ENCODE measurements at places on chromosomes 4 and X.
A peak's percentile ranks its signal among the peaks of the same experiment; 100 is the strongest.

GRCh38 chrX:130125091-130125874 is 15.0 kb upstream of the ELF4 start:
- no peaks in the 10 kb centered on the region for H3K27me3 ChIP-seq
- no peak overlapping the region for H3K4me3 ChIP-seq
- H3K36me3 ChIP-seq: no peaks in the 10 kb centered on the region
- no peak for DNase-seq

- H3K27ac ChIP-seq: no peak overlapping the region
- no peaks in the 10 kb centered on the region for H3K27me3 ChIP-seq
- DNase-seq: no peak
- no peaks in the 10 kb centered on the region for H3K36me3 ChIP-seq
- H3K4me1 ChIP-seq: no peaks in the 10 kb centered on the region
These were observed 1444.2 kb downstream of the ADGRL3 start for GRCh38 chr4:62644372-62644771.

GRCh38 chr4:179586460-179586859 is 2144.2 kb upstream of the AGA start:
- H3K4me3 ChIP-seq: no peak overlapping the region
- no peaks in the 10 kb centered on the region for H3K27me3 ChIP-seq
- H3K36me3 ChIP-seq: no peaks in the 10 kb centered on the region
- H3K27ac ChIP-seq: no peak overlapping the region
- H3K4me1 ChIP-seq: no peaks in the 10 kb centered on the region

DNA sequence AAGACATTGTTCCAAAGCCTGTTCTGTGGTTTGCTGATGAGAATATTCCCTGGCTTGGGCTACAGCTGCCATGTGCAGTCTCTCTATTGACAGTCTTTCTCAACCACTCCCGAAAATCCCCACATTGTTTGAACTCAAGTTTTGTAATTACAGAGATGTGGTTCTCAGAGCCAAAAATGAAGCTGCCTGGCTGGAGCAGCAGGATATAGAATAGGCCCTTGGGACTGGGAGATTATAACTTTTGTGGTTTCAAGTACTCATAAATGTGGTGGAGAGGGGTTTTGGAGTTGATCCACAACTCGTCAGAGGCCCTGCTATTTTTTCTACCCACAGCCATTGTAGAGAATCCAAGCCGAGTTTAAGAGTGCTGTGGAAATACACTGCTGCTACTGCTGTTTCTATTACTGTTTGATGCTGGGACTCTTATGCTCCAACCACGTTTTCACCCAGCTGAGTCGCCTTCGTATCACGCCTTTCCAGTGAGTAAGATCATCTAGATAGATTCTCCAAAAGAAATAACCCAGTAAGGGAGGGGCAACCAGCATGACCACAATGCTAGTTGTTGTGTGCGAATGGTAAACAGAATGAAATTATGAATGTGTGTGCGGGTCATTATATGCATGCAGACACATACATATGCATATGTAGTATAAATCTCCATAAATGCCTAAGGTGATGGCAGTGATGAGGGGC is 57.1 kb upstream of the ATXN3L start:
- H3K36me3 ChIP-seq: no peaks in the 10 kb centered on the region
- DNase-seq: no peak
- H3K27me3 ChIP-seq: no peaks in the 10 kb centered on the region
- no peaks in the 10 kb centered on the region for H3K4me1 ChIP-seq
- H3K27ac ChIP-seq: no peak overlapping the region

GRCh38 chrX:11792461-11793421 is 34.7 kb downstream of the MSL3 start:
- H3K36me3 ChIP-seq: no peaks in the 10 kb centered on the region
- H3K27ac ChIP-seq: peak overlapping the region; percentile 21
- DNase-seq: no peak
- H3K4me1 ChIP-seq: peaks cover 5% of the 10 kb centered on the region
- no peaks in the 10 kb centered on the region for H3K27me3 ChIP-seq

DNA sequence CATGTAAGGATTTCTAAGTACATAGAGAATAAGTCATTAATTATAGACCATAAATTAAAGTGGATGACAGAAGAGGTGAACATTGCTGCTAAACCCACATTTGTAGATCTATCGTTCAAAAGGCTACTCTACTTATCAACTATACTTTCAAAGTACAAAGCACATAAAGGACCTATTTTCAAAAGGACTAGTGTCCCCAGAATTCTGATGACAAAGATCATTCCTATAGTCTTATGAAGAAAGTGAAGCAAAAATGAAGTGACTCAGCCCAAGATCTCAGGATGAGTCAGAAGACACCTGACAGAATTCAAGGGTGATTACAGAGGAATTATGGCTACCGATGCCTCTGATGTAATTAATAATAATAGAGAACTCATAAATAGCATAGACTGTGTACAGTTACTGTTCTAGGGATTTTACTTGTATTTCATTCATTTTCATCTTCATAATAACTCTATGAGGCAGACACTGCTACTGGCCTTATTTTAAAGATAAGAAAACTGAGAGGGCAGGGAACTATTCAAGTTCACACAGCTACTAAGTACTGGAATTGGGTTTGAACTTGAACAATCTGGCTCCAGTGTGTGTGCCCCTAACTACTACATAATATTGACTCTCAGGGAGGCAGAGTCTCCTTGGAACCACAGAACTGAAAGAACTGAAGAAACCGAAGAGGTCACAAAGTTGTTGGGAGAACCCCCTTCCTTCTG is 17.1 kb downstream of the USP46 start:
- no peak overlapping the region for H3K4me3 ChIP-seq
- no peaks in the 10 kb centered on the region for H3K27me3 ChIP-seq
- DNase-seq: no peak
- peaks cover 51% of the 10 kb centered on the region for H3K4me1 ChIP-seq
- H3K27ac ChIP-seq: peak overlapping the region; percentile 24
- H3K36me3 ChIP-seq: no peaks in the 10 kb centered on the region

- H3K4me3 ChIP-seq: no peak within 1 kb of the TSS
- no peak within 1 kb of the TSS for H3K27ac ChIP-seq
- peaks cover 3% of the 10 kb centered on the region for H3K4me1 ChIP-seq
- H3K27me3 ChIP-seq: peaks cover 18% of the 10 kb centered on the region
These were observed at the start of gene CT55 for GRCh38 chrX:135170877-135171519. Gene CT55 (minus strand): TSS chrX:135171398. CDS start chrX:135171171, 227 bp downstream.

GRCh38 chrX:129606918-129607317 is 47.8 kb downstream of the APLN start:
- peak overlapping the region; percentile 67 for H3K4me3 ChIP-seq
- H3K27ac ChIP-seq: peak overlapping the region; percentile 41
- H3K36me3 ChIP-seq: no peaks in the 10 kb centered on the region

- no peaks in the 10 kb centered on the region for H3K4me1 ChIP-seq
- no peak for DNase-seq
- no peaks in the 10 kb centered on the region for H3K27me3 ChIP-seq
- no peak overlapping the region for H3K4me3 ChIP-seq
- H3K27ac ChIP-seq: no peak overlapping the region
- H3K36me3 ChIP-seq: peaks cover 4% of the 10 kb centered on the region
These were observed 106.5 kb downstream of the FAM193A start for GRCh38 chr4:2642968-2643367.

- H3K36me3 ChIP-seq: no peaks in the 10 kb centered on the region
- H3K4me1 ChIP-seq: peaks cover 2% of the 10 kb centered on the region
- H3K4me3 ChIP-seq: no peak overlapping the region
- DNase-seq: no peak
These were observed 30.8 kb downstream of the SPINK2 start for GRCh38 chr4:56790691-56791091.

- H3K36me3 ChIP-seq: no peaks in the 10 kb centered on the region
- no peak overlapping the region for H3K4me3 ChIP-seq
- no peak for DNase-seq
- no peak overlapping the region for H3K27ac ChIP-seq
These were observed 217.5 kb upstream of the ADAMTS3 start for GRCh38 chr4:72786401-72786990.

GRCh38 chrX:139759637-139760036 is 51.7 kb upstream of the MCF2 start:
- H3K4me1 ChIP-seq: no peaks in the 10 kb centered on the region
- peaks cover 5% of the 10 kb centered on the region for H3K36me3 ChIP-seq
- no peak overlapping the region for H3K27ac ChIP-seq
- no peak for DNase-seq
- no peaks in the 10 kb centered on the region for H3K27me3 ChIP-seq

GRCh38 chr4:66741081-66741480 is 804.2 kb downstream of the CENPC start:
- H3K27me3 ChIP-seq: no peaks in the 10 kb centered on the region
- H3K36me3 ChIP-seq: no peaks in the 10 kb centered on the region
- no peak overlapping the region for H3K4me3 ChIP-seq
- no peak for DNase-seq
- no peaks in the 10 kb centered on the region for H3K4me1 ChIP-seq

DNA sequence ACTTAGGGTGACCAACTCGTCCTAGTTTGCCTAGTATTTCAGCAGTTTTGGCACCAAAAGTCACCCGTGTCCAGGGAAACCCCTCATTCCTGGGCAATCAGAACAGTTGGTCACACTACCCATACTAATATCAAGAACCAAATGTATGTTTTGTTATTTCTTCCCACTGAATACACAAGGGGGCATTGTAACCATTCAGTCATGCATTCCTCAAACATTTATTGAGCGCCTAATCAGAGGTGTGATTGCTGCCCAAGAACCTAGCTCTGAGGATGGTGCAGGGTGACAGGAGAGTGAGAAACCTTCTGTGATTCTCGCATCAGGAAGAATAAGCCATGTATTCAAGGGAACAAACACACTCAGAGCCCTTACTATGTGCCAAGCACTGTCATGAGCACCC is 69.8 kb upstream of the RAI2 start:
- H3K4me1 ChIP-seq: no peaks in the 10 kb centered on the region
- DNase-seq: no peak
- no peaks in the 10 kb centered on the region for H3K36me3 ChIP-seq
- H3K4me3 ChIP-seq: no peak overlapping the region
- H3K27me3 ChIP-seq: no peaks in the 10 kb centered on the region

- peak overlapping the region; percentile 75 for H3K27ac ChIP-seq
- DNase-seq: no peak
- H3K36me3 ChIP-seq: peaks cover 6% of the 10 kb centered on the region
- H3K4me1 ChIP-seq: peaks cover 46% of the 10 kb centered on the region
- no peaks in the 10 kb centered on the region for H3K27me3 ChIP-seq
These were observed 123.7 kb downstream of the AFF1 start for GRCh38 chr4:87058356-87059073.

GRCh38 chr4:22482250-22483127 is 33.4 kb downstream of the ADGRA3 start:
- H3K27me3 ChIP-seq: no peaks in the 10 kb centered on the region
- peaks cover 2% of the 10 kb centered on the region for H3K36me3 ChIP-seq
- no peak overlapping the region for H3K4me3 ChIP-seq

GRCh38 chr4:187685247-187685646 is 310.3 kb upstream of the ZFP42 start:
- H3K27ac ChIP-seq: no peak overlapping the region
- H3K4me1 ChIP-seq: no peaks in the 10 kb centered on the region
- H3K27me3 ChIP-seq: no peaks in the 10 kb centered on the region
- no peaks in the 10 kb centered on the region for H3K36me3 ChIP-seq

DNA sequence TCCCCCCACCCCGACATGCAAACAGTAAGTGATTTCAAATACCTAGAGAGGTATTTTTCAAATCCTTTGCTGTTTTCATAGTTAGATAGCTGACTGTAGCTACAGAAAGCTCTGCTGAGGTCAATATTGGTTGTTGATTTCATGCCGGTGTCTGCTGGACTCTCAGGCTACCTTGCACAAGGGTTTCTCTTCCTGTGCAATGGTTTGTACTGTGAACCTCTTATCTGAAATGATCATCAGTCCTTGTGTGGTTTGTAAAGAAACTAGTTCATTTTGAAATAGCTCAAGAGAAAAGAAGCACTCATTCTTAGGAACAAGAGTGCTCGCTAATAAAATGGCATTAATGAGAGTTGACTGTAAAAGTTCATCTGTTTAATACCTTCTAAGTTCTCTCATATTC is 2.1 kb downstream of the MTM1 start:
- H3K27ac ChIP-seq: peak overlapping the region; percentile 94
- H3K36me3 ChIP-seq: no peaks in the 10 kb centered on the region
- peaks cover 23% of the 10 kb centered on the region for H3K4me1 ChIP-seq
- peak overlapping the region; percentile 89 for H3K4me3 ChIP-seq
- no peaks in the 10 kb centered on the region for H3K27me3 ChIP-seq

GRCh38 chr4:158032733-158033415 is 140.0 kb downstream of the GASK1B start:
- H3K27ac ChIP-seq: no peak overlapping the region
- no peaks in the 10 kb centered on the region for H3K4me1 ChIP-seq
- no peak for DNase-seq
- H3K36me3 ChIP-seq: no peaks in the 10 kb centered on the region
- no peak overlapping the region for H3K4me3 ChIP-seq
- no peaks in the 10 kb centered on the region for H3K27me3 ChIP-seq

- no peaks in the 10 kb centered on the region for H3K4me1 ChIP-seq
- no peaks in the 10 kb centered on the region for H3K27me3 ChIP-seq
- no peaks in the 10 kb centered on the region for H3K36me3 ChIP-seq
- peak overlapping the region; percentile 19 for H3K4me3 ChIP-seq
- no peak overlapping the region for H3K27ac ChIP-seq
These were observed 20.1 kb upstream of the ARAF start for GRCh38 chrX:47540754-47541538.

GRCh38 chrX:70172964-70173363 is 4.3 kb upstream of the DGAT2L6 start:
- no peaks in the 10 kb centered on the region for H3K4me1 ChIP-seq
- H3K27ac ChIP-seq: no peak overlapping the region
- no peak for DNase-seq

DNA sequence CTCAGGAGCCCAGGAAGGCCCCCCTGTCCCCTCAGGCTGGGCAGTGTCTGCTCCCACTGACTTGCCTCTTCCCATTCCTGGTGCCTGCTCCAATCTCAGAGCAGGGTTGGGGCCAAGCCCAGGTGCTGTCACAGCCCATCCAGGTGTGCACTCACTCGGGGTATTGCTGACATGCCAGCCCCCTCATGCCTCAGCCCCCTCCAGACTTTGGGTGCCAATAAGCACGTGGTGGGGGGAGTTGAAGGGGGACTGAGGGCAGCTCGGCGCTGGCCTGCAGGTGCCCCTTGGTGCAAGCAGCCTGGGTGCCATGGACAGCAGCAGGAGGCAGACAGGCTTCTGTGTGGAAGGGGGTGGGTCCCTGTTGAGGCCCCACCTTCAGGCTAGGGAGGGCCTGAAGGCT is 28.4 kb downstream of the NAA11 start:
- H3K4me3 ChIP-seq: no peak overlapping the region
- no peak overlapping the region for H3K27ac ChIP-seq
- peaks cover 7% of the 10 kb centered on the region for H3K27me3 ChIP-seq
- H3K36me3 ChIP-seq: no peaks in the 10 kb centered on the region
- no peaks in the 10 kb centered on the region for H3K4me1 ChIP-seq

DNA sequence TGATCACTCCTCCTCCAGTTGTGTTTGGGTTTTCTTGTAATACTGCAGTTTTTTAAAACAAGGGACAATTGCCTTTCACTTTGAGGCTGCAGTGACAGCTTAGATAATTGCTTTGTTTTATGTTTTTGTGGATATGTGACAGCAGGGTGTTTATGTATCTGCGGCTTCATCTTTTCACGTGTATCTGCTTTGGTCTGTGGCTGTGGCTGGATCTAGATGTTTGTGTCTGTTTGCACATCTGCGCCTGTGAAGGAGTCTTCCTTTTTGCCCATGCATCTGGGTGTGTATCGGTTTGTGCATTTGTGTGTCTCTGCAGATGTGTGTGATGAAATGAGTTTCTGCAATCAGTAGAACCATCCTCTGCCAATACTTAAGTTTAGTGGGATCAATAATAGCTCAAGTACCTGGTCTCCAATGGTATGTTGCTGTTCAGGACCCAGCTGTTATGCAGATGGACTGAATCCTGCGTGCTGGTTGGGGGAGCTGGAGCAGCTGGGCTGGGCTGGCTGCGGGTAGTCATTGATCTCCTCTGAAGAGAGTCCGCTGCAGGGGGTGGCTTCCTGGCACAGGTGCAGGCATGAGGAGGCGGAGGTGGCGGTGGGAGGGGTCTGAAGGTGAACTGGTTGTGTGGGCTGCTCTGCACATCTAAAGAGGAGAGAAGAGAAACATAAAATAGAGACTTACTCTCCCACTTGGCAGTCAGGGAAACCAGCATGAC is 390.3 kb downstream of the SH2D1A start:
- H3K4me1 ChIP-seq: peaks cover 9% of the 10 kb centered on the region
- H3K27me3 ChIP-seq: no peaks in the 10 kb centered on the region
- H3K4me3 ChIP-seq: peak overlapping the region; percentile 78
- peak; percentile 10 for DNase-seq
- peak overlapping the region; percentile 81 for H3K27ac ChIP-seq
